NCI-H748 treated with DMSO at 0.1 percent for 48 hours (cell line): ENCODE measurements at places on chromosomes 7 and 10.
A peak's percentile ranks its signal among the peaks of the same experiment; 100 is the strongest.

DNA sequence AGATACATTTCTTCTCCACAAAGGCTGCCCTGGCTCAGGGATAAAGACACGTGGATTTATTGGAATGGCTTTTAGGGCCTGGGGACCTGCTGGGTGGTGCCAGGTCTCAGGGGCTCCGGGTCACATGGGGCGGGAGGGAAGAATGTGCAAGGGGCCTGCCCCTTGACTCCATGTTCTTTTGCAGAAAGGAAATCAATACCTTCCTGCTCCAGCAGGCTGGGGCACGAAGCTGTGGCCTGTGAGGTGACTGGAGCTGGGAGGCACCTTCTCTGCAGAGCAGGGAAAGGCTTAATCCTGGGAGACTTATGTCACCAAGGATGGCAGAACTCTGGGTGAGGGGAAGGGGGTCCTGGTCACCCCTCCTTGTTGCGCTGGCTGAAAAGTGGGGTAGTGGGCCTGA, 42.3 kb upstream of the GNA12 start:
- DNase-seq: no peak

DNA sequence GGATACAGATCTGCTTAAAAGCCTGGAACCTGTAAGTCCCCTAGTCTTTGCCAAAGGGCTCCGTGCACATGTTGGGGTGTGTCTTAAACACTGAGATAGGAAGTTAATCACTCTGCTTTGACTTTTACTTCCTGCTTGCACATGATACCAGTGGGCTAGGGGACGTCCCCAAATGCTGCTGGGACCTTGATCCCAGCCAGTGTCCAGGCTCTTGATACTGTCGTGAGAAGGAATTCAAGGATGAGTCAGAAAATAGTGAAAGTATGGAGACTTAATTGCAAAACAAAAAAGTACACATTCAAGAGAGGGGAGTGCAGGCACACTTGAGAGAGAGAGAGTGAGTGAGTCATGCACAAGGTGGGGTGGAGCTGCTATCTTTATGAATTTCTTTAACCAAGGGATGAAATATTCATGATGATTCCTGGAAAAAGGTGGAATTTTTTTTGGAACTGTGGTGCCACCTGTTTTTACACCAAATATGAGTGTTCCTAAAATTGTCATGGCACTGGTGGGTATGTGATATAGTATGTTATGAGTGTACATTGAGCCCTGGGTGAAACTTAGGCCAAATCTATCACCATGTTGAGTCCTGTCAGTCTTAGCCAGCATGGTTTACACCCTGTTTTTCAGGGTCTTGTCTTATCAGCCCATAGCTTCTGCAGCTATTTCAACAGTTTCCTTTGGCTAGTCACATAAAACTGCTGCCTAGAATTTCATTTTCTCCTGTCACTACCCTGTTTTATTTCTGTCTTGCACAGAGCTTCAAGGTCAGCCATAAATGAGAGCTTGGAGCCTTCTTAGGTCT, 88.3 kb upstream of the CYP26C1 start:
- no peak for DNase-seq

DNA sequence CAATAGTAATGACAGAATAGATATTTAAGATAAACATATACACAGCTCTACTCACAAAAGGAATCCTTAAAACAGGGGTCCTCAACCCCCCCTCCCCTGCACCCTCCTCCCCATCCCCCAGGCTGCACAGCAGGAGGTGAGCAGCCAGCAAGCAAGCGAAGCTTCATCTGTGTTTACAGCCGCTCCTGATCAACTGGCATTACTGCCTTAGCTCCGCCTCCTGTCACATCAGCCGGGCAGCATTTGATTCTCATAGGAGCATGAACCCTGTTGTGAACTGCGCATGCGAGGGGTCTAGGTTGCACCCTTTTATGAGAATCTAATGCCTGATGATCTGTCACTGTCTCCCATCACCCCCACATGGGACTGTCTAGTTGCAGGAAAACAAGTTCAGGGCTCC, 65.5 kb downstream of the SMURF1 start:
- no peak for DNase-seq

DNA sequence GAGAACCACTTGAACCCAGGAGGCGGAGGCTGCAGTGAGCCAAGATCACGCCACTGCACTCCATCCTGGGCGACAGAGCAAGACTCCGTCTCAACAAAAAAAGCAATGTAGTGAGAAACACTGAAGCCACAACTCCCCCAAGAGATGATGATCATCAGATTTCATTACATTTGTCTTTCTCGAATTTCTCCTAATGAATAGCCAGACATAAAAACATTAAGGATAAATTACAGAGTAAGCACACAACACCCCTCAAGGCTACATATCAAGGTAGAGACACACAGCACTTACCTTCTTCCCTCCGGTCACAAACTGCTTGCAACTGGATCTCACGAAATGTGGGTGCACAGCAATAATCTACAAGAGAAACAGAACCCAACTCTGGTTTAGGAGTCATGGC, 91.5 kb downstream of the VPS41 start:
- no peak for DNase-seq

GRCh38 chr7:144776447-144776846, 59.4 kb downstream of the TPK1 start:
- no peak for DNase-seq

DNA sequence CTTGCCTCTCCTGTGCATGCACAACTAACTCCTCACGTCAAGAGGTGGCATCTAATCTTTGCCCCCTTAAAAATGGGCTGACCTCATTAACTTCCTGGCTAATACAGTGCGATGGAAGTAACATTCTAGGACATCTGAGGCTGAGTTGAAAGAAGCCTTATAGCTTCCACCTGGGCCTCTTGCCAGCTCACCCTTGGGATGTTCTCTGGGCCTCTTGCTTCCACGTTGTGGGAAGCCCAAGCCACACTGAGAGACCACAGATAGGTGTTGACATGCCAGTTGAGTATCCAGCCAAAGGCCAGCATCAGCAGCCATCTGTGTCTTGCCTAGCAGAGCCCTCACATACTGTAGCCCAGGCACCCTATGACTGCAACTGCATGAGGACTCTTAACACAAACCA, 60.8 kb upstream of the GDF10 start:
- no peak for DNase-seq

GRCh38 chr7:116952635-116953371, 498 bp upstream of the ST7 start:
- peak; percentile 68 for DNase-seq

- no peak for DNase-seq
These were observed 4.6 kb downstream of the ATP6V1F start for GRCh38 chr7:128867241-128867640.

DNA sequence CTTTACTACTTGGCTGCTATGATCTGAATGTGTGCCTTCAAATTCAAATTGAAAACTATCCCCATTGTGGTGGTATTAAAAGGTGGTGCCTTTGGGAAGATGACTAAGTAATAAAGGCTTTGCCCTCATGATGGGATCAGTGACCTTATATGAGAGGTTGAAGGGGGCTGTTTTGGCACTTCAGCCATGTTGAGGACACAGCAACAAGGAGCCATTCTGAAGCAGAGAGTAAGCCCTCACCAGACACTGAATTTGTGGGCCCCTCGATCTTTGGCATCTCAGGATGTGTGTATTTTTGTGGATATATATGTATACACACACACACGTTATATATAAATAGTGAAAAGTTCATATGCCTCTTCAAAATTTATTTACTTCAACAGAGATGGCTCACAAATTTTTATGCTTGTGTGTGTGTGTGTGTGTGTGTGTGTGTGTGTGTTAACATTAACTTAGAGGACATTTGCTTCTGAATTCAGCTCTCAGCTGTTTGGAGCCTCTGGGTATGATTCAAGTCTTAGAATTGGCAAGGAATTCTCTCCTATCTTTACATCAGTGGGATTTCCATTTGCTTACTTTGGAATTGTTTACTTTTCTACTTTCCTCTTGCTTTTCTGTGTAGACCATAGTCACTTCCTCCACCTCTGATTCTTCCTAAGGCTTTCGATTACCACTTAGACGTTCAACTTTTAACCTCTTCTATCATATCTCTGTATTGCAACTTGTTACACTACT, 66.6 kb downstream of the MAGI2 start:
- DNase-seq: no peak

- no peak for DNase-seq
These were observed 17.9 kb downstream of the ZNF316 start for GRCh38 chr7:6654842-6655610.

DNA sequence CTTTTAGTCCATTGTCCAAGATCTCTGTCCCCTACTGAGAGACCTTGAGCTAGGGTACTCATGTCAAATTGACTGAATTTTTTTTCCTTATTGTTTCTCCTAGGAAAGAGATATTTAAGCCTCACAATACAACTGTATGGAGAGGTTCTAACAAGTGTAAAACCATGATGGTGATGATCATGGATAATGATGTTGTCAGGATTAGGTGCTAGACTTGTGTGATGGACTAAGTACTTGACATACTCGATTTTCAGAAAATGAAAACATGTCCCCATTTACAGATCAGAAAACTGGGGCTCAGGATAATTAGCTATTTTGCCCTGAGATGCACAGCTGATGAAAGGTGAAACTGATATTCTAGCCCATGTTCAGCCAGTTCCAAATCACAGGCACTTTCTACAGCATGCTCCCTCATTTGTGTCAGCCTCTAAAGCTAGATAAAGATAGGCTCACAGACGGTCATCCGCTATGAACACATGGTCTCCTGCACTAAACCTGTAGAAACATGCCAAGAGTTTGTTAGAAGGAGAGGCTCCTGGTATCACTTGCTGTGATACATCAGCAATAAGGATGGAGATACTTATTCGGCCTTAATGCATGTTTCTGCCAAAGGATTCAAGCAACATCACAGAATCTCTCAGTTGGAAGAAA, 67.6 kb downstream of the CREB3L2 start:
- DNase-seq: no peak

DNA sequence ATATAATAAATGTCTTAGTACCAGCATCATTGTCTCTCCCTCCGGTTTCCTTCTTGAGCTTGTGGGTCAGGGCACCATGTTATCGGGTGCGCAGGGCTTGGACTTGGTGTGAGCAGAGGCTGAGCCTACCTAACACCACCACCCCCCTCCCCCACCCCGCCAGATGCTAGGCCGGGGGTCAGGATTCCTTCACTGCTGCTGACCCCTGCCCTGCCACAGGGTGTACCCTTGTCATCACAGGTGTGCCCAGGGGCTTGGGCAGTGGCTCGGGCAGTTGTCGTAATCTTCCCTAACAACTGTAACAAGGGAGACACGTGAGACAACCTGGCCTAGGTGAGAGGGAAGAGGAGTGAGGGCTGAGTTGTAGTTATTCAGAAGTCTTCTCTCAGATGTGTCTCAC, 12.6 kb upstream of the NFKB2 start:
- no peak for DNase-seq

GRCh38 chr7:28520074-28521015, 108.0 kb downstream of the CREB5 start:
- no peak for DNase-seq

DNA sequence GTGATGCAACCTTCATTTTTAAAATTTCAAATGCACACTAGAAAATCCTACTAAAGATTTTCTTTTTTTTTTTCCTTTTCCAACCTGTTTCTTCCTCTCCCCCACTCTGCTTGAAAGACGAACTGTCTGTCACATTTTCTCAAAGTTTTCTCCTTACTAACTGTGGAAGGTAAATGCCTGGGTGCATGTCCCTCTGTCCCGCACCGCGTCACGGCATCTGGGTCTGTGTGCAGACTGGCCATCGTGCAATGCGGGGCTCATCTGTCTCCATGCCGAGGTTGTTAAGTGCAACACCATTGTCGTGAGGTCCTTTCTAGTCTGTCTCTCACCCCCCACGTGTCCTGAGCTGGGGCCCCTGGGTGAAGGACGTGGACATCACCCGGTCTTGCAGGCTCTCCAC, 28.4 kb downstream of the PFKFB3 start:
- DNase-seq: no peak

DNA sequence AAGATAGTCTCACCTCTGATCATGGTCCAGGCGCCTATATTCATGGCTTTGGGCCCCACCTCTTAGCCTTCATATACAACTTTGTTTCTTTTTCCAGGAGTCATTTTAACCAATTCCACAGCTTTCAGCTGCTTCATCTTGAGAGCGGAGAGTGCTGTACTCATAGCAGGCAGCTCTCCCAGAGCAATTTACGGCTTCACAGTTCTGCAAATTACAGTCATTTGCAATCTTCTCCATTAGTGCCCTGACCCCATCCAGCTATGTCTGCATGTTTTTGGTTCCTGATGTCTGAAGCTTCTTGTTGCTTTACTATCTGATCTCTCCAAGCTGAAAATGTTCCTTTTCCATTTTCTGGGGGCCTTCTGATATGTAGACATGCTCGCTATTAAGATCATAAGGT, 18.0 kb upstream of the MEST start:
- DNase-seq: peak; percentile 29

DNA sequence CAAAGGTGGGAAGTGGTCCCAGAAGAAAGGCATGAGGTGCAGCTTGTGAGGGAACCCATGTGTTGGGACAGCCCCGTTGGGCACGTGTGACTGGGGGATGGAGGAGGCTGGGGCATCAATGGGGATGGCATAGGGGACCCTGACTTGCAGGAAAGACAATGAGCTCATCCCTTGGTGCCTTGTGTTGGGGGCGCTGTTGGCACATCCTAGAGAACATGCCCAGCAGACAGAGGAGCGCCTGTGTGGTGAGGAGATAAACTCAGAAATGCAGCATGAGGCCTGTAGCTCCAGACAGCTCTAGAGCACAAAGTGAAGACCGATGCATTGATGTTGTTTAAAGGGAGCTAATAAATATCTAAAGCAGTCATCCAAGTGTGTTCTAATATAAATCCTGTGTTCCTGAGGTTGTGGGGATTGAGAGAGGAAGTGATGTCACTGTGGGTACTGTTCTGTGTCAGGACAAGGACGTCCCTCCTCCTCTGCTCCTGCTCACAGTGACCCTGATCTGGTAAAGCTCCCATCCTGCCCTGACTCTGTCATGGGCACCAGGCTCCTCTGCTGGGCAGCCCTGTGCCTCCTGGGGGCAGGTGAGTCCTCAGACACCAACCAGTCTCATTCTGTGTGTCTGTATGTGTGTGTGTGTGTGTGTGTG, 126.1 kb upstream of the PRSS58 start:
- DNase-seq: no peak

DNA sequence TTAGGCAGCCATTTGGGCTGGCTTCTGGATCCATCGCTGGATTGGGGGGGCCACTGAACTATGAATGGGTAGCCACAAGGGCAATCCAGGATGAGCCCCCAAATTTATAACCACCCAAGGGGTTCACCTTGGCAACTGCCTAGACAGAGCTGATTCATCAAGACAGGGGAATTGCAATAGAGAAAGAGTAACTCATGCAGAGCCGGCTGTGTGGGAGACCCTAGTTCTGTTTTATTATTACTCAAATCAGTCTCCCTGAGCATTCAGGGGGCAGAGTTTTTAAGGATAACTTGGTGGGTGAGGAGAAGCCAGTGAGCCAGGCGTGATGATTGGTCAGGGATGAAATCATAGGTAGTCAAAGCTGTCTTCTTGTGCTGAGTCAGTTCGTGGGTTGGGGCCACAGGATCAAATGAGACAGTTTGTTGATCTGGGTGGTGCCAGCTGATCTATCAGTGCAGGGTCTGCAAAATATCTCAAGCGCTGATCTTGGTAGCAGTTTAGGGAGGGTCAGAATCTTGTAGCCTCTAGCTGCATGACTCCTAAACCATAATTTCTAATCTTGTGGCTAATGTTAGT, 57.9 kb downstream of the DNAJB9 start:
- no peak for DNase-seq

- no peak for DNase-seq
These were observed 117.7 kb downstream of the CYTH3 start for GRCh38 chr7:6154542-6155404.

GRCh38 chr10:104253106-104253505, 1.6 kb upstream of the GSTO1 start:
- DNase-seq: no peak

GRCh38 chr7:25622695-25623094, 394.4 kb upstream of the NPVF start:
- no peak for DNase-seq
